ENCODE measurements at places on chromosomes 2 and 18. TPM values are rescaled to one million over a fixed set of nuclear protein-coding genes. Genes with fewer than 3 reads are reported as not detected.

DNA sequence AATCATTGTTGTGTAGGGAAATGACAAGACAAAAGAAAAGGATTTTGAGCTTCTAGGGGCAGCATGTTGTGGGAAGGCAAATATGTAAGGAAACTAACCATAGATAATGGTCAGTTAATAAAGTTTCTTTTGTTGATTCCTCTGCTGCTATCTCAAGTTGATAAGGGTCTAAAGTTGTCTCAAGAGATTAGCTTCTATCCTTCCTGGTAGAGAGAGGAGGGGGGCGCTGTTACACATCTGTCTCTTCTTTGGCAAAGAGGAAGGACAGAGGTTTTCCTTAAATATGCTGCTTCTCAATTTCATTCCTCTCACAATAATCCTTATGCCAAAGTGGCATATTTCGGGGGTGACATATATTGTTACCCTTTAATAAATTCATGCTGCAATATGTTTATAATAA lies 944.0 kb downstream of the DPP10 start:
- DNase-seq, result no peak

GRCh38 chr2:109258376-109258775 lies 129.4 kb downstream of the SH3RF3 start:
- DNase-seq, result no peak

DNA sequence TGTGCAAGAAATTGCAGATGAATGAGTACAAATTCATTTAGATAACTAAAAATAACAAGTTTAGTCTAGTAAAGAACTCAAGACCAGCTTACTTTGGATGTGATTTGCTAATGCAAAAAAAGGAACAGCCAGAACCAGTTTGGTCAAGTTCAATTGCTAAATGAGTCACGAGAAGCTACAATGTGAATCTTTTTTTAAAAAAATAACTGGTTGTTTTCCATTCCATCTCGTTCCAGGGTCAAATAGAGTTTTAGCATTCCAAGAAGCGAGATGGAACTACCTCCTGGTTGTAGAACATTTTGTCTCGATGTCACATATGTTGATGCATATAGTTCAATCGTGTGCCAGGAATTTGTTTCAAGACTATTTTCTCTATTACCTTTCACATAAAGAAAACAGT lies 65.0 kb upstream of the IKZF2 start:
- no peak for DNase-seq

GRCh38 chr2:74884118-74884762 lies 50.3 kb downstream of the HK2 start:
- DNase-seq, result no peak

Gene TMEM178A
- 0.86 TPM for total RNA-seq

- no peak for DNase-seq
Observed at GRCh38 chr2:159738509-159739390, 26.4 kb downstream of the MARCHF7 start.

Gene SP100
- 139 TPM for total RNA-seq
